Stimulated activated CD4-positive, alpha-beta T cell treated with anti-CD3 and anti-CD28 coated beads, Interleukin-15, amount 100 ng/mL, for 1 hour (primary cell): ENCODE measurements at places on chromosomes 4 and X.

DNA sequence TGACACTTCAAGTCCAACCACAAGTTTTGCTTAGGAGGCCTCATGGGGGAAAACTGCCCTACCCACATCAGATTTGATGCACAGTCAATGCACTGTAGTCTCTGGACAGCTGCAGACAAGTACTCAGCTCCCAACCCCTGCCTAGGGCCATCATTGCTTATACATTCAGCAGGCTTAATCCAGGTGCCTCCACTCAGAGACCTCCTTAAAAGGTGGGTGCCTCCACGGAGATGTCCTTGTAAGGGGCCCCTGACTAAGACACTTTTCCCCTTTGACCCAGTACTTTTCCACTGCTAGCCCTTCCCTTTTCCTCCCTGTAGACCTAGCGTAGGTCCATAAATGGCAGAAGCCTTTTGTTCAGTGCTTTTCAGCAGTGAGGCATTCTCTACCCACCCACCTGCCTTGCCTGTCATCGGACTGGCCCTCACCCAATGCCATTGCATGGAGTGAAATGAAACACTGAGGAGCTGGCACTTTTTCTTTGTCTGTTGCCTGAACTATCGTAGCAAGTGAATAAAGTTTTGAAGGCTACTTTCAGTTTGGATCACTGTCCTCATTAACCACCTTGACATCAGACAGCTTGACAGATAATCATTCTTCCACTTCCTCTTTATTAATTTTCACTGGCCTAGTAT is 23.8 kb upstream of the PLK4 start:
- DNase-seq = no peak

GRCh38 chr4:2060611-2061185 is 1.6 kb downstream of the NAT8L start:
- no peak for DNase-seq

DNA sequence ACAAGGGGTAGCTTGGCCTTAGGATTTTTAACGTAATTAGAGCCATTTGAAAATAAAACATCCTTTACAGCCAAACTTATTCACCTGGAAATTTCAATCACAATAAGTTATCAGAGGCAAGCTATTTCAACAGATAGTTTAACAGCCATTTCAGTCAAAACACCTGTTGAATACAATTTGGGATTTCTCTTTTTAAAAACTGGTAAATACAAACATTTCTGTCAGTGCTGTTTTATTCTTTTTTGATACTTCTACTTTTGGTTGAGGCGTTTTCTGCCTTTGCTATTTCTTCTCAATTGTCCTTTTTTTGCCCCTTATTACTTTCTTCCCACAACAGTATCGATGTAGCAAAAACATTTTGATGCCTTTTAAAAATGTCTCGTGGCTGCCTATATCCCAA is 2.1 kb upstream of the DACH2 start:
- no peak for DNase-seq

DNA sequence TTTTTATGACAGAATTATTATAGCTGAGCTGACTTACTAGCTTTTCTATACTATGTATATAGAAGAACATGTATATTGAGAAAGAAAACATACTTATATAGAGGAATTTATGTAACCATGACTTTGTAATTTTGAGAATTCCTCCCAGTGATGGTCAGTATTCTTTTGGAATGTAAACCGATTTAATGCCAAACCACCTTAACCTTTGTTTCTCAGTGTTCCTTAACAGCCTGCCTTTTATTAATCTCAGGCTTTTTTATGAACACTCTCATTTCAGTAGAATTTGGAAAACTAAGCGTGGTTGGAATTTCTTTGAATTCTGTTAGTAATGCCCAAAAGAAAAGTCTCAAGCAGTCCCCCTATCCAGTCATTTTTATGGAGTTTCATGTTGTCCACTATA is 47.0 kb downstream of the MOSPD2 start:
- no peak for DNase-seq

- DNase-seq = no peak
Measured at GRCh38 chrX:103608306-103608963, 672 bp downstream of the TCEAL3 start.

DNA sequence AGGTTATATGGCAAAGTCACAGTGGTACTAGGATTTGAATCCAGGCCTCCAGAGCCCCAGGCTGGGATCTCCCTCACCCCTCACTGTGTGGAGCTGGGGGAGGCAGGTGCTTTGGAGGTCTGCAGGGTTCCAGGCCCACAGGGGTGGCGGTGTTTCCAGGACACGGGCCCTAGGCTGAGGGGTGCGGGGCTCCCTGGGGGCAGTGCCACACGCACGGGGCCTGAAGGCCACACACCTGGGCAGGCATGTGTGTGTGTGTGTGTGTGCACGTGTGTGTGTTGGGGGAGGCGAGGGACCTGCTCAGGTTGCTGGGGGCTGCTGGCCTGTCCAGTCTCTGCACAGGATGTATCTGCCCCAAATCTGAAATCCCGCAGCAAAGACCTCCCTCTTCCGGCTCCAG is 18.8 kb downstream of the SH3TC1 start:
- no peak for DNase-seq

- DNase-seq = no peak
Measured at GRCh38 chrX:133880032-133880443, 105.4 kb downstream of the GPC3 start.

GRCh38 chrX:11792461-11793421 is 34.7 kb downstream of the MSL3 start:
- DNase-seq = peak; percentile 12

DNA sequence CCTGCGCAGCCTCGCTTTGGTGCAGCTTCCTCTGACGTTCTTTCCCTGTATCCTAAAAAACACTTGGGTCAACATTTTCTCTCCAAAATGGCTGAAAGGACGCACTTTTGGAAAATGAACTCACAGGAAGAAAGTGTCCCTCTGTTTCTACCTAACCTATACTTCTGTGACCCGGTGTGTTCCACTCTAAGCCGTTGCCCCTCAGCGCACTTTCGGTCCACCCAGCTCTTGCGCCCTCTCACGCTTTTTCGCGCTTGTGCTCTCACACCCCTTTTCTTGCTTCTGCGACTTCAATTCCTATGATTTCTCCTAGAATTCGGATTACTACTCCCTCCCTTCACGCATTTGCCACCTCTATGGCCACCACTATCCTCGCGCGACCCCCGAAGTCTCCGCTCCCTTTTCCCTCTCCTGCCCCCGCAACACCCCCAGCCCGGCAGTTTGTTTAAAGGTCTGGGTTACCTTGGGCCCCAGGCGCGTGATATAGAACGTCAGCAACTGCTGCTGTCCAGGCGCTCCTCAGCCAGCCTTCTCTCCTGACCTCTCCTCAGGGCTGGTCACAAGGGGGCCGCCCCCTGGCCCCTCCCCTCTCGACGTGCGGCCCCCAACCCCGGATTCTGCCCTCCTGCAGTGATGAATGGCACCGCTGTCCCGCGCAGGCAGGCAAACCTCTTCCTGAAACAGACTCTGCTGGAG is at the start of gene USP51:
Gene USP51, minus strand, starts transcription at position 535 of the 696 bp plus-strand sequence. CDS start 909 bp downstream, outside the sequence.
- no peak for DNase-seq

- DNase-seq = no peak
Measured at GRCh38 chr4:188127214-188127874, 11.9 kb upstream of the TRIML1 start.

GRCh38 chrX:111823128-111823527 is 52.9 kb upstream of the TRPC5OS start:
- no peak for DNase-seq

DNA sequence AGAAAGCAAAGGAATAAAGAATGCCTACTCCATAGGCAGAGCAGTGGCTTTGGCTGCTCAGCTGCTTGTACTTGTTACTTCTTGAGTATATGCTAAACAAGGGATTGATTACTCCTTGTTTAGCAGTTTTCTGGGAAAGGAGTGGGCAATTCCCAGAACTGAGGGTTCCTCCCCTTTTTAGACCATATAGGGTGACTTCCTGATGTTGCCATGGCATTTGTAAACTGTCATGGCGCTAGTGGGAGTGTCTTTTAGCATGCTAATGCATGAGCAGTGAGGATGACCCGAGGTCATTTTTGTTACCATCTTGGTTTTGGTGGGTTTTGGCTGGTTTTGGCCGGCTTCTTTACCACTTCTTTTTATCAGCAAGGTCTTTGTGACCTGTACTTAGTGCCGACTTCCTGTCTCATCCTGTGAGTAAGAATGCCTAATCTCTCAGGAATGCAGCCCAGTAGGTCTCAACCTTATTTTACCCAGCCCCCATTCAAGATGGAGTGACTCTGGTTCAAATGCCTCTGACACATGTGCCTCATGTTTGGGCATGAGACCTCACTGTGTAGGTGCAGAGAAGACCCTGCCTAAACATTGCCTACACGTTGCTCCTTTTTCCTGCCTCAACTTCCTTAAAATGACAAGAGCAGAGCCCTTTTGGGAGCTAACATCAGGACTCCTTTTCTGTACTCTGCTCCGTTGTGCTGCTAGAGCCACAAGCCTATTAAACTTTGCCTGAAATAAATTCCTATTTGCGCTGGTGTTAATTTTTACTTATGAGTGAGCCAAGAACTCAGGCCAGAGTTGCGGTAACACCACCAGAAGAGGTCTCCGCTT is 21.0 kb upstream of the UBA6 start:
- DNase-seq = no peak

GRCh38 chr4:13348216-13348615 is 135.9 kb downstream of the RAB28 start:
- no peak for DNase-seq

DNA sequence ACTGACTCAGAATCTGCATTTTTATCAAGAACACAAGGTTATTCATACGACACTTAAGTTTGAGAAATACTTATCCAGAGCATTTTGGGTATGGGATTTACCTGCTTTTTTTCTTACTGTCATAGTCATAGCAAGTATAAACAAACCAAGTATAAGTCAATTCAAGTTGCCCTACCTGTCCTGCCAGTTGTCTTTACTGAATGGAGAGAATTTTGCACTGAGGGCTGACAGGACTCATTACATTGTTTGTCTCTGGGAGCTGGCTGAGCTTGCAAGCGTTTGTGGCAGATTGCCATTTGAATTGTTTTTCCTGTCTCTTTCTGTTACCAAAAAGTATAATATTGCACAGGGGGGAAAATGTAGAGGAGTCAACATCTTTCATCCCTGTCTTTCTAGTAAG is 278.9 kb upstream of the MAGEC2 start:
- DNase-seq = no peak

DNA sequence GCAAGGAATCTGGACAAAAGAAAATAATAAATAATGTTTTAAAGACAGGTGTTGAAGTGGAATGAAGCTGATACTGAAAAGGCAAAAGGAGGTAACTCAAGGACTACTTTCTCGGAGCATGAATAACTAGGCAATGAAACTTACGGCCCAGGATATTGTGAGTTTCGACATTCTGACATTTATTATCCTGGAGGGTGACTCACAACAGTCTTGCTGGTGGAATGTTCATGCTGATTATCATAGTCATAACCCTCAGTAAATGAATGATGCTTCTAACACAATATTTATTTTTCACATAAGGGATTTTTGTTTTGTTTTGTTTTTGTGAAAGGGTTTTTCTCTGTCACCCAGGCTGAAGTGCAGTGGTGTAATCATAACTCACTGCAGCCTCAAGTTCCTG is 147.0 kb upstream of the HPGD start:
- DNase-seq = no peak

- DNase-seq = no peak
Measured at GRCh38 chrX:1273896-1274295, 5.3 kb downstream of the CSF2RA start.

DNA sequence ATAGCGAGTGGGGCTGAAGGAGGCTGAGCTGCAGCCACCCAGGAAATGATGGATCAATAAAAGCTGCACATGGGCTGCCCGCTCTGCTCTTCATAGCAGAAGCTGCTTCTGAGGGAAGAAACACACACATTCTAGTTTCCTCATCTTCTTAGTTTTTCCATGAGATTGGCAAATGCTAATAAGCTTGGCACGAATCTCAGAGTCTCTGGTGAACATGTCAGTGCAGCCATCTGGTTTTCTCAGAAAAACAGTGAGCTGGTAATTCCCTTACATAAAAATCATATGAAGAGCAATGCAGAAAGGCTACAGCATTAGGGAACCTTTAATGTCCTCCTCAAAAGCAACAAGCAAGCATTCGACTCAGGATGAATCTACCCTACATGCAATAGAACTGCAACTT is 69.9 kb downstream of the GATB start:
- no peak for DNase-seq

- DNase-seq = no peak
Measured at GRCh38 chr4:80611678-80611979, 276.1 kb downstream of the CFAP299 start.

DNA sequence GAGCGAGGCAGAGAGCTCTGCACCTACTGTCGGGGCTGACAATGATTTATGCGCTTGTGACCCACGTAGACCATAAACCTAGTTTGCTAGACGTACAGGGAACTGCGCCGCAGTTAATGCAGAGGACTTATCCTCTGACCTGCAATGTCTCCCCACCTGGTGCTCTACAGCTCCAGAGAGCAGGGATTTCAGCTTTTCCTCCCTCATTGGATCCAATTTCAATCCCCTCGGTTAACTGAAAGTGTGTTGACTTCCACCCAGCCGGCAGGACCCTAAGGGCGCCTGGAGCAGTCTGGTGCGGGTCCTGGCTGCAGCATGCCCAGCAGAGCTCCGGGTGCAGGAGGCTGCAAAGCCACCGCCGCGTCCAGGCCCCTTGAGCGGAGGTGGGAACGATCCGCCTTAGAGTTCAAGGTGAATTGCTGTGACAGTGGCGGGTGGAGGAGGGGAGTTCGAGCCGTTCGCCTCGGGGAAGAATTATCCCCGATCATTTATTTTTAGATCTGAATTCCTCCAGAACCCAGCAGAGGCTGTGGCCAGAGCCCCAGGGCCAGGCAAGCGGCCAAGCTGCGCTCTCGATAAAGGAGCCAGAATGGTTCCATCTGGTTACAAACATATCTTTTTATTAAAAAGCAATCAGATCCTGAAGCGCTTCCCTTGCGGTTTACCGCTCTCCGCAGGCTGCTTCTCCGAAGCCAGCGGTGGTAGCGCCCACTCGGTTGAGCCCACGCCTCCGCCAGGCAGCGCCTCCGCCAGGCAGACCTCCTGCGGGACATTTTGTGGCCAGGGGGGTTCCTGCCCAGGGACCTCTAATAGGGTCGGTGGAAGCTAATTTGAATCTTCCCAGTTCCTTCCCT is 66.0 kb downstream of the FBXO8 start:
- no peak for DNase-seq

DNA sequence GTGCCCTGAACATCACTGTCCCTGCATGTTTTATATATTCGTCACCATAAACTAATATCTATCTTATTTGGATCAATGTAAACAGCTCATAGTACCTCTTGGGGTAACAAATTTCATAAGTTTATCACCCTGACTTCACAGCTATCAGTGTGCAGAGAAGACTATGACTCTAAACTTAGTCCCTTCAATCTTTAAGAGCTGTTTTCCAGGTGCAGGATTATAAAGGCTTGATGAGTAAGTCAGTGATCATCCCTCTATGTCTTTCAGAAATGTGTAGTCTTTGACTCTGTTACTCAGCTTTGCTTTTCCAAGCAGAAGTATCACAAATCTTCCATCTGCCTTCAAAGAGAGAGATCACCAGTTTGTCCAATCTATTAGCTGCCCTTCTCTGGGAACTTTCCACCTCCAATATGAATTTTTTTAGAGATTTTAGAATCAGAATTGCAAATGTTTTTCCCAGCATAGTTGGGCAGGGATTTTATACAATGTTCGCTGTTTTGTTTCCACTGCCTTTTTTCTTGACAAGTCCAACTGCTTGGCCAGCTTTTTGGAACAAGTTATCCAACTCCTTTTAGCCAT is 45.1 kb upstream of the TSPAN7 start:
- DNase-seq = no peak
